ENCODE measurements at places on chromosomes 3 and 15.

GRCh38 chr3:65019443-65020055 is 331.7 kb upstream of the ADAMTS9 start:
- DNase-seq: no peak

DNA sequence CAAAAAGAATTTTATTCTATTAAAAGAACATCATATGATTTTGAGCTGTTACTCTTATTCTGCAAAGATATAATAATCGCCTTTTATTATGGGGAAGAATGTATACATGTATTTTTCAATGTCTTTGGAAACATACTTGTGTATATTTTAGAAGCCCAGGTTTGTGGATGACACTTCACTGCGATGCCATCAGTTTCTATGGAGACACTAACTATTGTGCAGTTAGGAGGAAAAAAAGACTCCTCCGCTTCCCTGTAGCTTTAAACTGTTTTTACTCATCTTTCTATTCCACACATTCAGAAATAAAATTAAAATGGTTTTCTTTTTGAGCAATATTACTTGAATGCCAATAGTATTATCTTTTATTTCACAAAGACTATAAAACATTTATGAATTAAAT is 305.0 kb downstream of the NLGN1 start:
- DNase-seq: no peak

- DNase-seq: no peak
Observed at GRCh38 chr3:79351699-79352098, 416.1 kb downstream of the ROBO1 start.

GRCh38 chr15:51260202-51260601 is 78.2 kb downstream of the CYP19A1 start:
- no peak for DNase-seq

Data from GM19239 (cell line).